Activated gamma-delta T cell (primary cell): ENCODE measurements at places on chromosomes 6 and 20.

- DNase-seq, result no peak
Measured at GRCh38 chr6:113211170-113211569, 646.0 kb upstream of the MARCKS start.

GRCh38 chr6:152391179-152391880 lies 245.8 kb downstream of the SYNE1 start:
- DNase-seq, result no peak

- DNase-seq, result no peak
Measured at GRCh38 chr6:31202259-31203166, 32.0 kb upstream of the POU5F1 start.

GRCh38 chr6:19755181-19755580 lies 82.0 kb upstream of the ID4 start:
- no peak for DNase-seq

- DNase-seq, result no peak
Measured at GRCh38 chr20:33518071-33518470, 28.2 kb downstream of the CBFA2T2 start.
